Muscle of leg (tissue), 16 donors: ENCODE measurements at places on chromosomes 7 and 10. TPM values are rescaled to one million over a fixed set of nuclear protein-coding genes. Genes with fewer than 3 reads are reported as not detected.

The CCDC172 gene
- not detected for total RNA-seq

The ZDHHC4 gene
- 57.5 TPM for total RNA-seq

The CPN1 gene
- 0.09 TPM for total RNA-seq

The AKR1B15 gene
- 0.31 TPM for total RNA-seq

DNA sequence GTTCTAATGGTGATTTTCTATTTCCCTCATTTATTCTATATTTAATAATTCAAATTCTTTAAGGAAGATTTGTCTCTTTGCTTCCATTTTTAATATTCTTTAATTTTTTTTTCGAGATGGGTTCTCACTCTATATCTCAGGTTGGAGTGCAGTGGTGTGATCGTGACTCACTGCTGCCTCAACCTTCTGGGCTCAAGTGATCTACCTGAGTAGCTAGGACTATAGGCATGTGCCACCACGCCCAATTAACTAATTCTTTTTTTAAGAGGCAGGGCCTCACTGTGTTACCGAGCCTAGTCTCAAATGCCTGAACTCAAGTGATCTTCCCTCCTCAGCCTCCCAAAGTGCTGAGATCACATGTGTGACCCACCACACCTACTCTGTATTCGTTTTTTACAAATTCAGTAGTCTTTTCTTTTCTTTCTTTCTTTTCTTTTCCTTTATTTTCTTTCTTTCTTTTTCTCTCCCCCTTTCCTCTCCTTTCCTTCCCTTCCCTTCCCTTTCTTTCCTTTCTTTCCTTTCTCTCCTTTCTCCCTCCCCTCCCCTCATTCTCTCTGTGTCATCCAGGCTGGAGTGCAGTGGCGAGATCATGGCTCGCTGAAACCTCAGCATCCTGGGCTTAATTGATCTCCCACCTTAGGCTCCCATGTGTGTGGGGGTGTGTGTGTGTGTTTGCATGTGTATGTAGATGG is 323.1 kb downstream of the ADK start:
- DNase-seq, result no peak
- H3K4me1 ChIP-seq, result no peaks in the 10 kb centered on the region
- H3K27ac ChIP-seq, result no peak overlapping the region

DNA sequence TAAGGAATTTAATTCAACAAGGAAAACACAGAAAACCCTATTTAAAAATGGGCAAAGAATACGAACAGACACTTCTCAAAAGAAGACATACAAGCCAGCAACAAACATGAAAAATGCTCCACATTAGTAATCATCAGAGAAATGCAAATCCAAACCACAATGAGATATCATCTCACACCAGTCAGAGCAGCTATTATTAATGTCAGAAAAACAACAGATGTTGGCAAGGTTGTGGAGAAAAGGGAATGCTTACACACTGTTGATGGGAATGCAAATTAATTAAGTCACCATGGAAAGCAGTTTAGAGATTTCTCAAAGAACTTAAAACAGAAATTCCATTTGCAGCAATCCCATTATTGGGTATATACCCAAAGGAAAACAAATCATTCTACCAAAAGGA is 55.2 kb downstream of the GCC1 start:
- H3K4me1 ChIP-seq, result no peaks in the 10 kb centered on the region
- no peak for DNase-seq
- no peaks in the 10 kb centered on the region for H3K36me3 ChIP-seq
- peaks cover 3% of the 10 kb centered on the region for H3K27me3 ChIP-seq
- H3K27ac ChIP-seq, result no peak overlapping the region
